Midbrain (tissue), 1 donor: ENCODE measurements at places on chromosomes 5 and 9.

- no peak for DNase-seq
Measured at GRCh38 chr5:137705106-137705505, 30.8 kb downstream of the KLHL3 start.

- no peak for DNase-seq
Measured at GRCh38 chr5:181221105-181221791, 1.8 kb upstream of the TRIM41 start.

DNA sequence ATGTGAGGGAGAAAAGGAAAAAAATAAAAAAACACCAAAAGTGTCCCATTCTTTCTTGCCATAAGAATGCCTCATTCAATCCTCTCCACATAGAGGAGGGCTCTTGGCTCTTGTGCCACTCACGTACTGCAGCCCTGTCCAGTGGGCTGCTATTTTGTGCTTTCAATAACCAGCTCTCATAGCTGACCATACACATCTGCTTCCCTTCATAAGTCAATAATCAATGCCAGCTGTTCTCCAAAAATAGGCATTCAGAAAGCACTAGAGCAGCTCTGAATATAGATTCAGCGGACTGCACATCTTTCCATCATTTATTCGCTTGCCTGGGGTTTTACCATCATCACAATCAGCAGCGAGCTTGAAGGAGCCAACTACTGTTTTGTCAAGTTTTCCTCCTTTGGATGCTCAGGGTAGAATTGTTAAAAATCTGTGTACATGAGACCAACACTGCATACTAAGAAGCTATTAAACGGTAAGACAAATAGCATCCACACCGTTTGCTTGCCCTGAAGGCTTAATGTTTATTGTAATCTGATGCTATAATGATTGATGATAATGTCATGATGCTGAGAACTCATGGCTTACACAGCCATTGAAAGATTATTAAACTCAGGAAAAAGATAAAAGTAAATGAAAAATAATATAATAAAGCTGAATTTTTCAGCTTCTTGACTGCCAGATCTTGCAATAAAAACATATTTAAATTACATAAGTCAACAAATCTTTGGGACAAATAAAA is 80.0 kb downstream of the OXCT1 start:
- DNase-seq: no peak

DNA sequence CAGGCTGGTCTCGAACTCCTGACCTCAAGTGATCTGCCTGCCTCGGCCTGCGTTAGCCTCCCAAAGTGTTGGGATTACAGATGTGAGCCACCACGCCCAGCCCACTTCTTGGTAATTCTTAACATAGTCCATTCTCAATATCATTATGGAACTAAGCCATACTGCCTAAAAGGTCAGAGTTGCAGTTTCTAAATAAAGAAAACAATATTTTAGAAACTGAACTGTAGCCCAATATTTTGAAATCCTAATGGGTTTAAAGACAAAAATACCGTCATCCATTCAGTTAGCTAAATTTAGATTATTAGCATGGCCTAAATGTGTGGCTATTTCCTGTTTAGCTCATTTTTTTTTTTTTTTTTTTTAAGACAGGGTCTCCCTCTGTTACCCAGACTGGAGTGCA is 99.5 kb downstream of the USP20 start:
- DNase-seq: no peak

GRCh38 chr5:14756478-14756877 is 92.0 kb downstream of the OTULIN start:
- DNase-seq: no peak

GRCh38 chr5:91170266-91170665 is 212.9 kb downstream of the ARRDC3 start:
- no peak for DNase-seq

DNA sequence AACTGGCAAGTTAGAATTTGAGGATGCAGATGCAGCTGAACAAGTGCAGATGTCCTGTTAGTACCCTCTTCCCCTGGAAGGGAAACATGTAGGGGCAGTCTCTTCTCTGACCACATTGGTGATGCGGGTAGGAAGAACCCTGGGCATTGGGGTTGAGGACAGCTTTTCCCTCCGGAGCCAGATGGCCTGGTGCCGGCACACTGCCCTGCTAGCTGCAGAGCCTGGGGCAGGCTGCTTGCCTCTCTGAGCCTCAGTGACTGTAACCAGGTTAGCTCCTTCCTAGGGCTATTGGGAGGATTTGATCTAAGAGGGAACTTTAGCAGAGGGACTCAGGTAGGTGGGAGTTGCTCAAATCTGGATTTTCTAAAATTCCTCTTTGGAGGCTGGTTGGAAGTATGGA is 148.4 kb downstream of the HSPA4 start:
- no peak for DNase-seq

DNA sequence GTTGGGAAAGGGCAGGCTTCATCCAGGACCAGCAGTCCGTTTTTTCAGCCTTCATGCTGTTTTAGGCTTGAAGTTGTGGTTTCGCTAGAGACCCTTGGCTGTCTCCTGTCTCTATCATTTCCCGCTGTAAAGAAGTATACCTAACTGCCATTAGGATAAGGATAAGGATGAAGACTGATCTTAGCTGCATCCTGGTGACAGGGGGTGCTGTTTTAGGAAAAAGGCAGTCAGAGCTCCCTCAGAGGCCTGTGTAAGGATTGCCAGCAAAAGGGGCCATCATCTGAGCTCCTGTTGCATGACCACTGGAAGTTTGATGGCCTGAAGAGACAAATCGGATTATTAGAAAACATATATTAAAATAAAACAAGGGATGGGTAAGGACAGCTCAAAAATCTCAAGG is 64.8 kb upstream of the FGF10 start:
- DNase-seq: no peak

DNA sequence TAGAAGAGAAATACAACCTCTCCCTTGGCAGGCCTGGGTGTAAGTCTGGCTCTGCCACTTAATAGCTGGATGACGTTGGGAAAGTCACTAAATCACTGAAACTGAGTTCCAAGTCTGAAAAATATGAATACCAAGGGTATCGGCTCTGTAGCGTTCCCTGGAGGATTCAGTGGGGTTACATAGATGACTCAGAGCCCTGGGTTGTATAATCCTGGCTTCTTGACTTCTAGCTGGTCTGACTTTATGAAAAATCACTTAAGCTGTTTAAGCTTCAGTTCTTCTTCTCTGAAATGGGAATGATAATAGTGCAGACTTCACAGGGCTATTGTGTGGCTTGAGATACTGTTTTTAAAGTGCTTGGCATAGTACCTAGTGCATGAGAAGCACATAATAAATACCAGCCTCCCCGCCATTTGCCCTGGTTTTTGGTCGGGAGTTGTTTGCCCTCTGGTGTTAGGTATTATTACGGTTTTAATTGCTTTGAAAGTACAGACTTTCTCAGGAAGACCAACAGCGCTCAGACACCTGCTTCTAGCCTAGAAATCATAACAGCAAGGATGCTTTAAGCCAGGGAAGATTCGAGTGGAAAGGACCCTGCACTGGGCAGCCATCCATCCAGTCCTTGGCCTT is 43.0 kb downstream of the CYFIP2 start:
- DNase-seq: no peak

GRCh38 chr5:129496421-129496820 is 36.3 kb downstream of the ADAMTS19 start:
- no peak for DNase-seq

- no peak for DNase-seq
Measured at GRCh38 chr5:126961702-126962101, 68.7 kb downstream of the MARCHF3 start.

- no peak for DNase-seq
Measured at GRCh38 chr5:63727583-63727982, 234.7 kb downstream of the HTR1A start.

DNA sequence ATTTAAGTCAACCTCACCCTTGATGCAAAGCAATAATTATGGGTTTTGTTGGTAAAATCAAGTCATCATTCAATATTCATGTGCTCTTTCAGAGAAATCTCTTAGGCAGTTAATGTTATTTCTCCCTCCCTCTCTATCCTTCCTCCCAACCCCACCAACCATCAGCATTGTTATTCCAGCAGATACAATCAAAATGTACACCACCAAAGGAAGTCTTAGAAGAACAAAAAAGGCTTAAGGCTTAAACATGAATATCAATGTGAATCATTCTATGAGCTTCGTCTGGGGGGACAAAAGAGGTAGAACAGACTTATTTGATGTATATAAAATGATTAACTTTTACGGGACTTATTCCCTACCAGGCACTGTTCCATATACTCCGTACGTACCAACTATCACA is 404.4 kb downstream of the ARHGEF28 start:
- DNase-seq: no peak

GRCh38 chr5:78362220-78362619 is 1.8 kb downstream of the SCAMP1 start:
- no peak for DNase-seq

- DNase-seq: no peak
Measured at GRCh38 chr5:64790210-64790609, 21.5 kb downstream of the CWC27 start.

DNA sequence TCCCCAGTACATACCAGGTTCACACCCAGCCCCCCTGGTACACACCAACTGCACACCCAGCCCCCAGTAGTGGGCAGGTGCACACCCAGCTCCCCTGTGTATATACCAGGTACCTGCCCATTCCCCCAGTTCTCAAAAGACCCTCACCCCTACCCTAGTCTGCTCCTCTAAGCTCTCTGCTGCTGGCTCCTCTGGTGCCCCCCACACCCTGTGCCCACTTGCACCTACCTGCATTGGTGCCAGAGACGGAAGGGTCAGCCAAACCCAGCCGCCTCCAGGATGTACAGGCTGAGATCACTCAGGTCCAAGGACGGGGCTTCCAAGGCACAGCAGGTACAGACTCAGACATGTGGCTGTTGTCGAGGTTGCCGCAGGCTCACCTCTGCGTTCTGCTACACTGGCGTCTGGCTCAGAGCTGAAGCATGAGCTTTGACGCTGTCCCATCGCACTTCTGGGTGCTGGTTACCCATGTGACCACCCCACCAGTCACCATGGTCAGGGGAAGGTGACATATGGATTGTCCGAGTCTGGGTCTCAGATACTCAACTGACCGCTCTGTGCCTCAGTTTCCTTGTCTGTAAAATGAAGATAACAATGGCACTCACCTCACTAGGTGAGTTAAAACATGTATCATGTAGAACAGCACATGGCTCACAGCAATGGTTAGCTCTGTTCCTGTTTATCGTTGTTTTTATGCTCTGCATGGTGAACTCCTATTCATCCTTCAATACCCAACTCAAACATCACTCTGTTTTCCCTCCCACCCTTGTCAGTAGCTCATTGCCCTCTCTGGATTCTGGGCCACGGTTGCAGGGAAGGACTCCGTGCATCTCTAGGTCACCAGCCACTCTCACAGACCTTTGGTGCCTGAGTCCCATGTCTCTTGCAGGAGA is 45.3 kb upstream of the SUSD3 start:
- DNase-seq: no peak

DNA sequence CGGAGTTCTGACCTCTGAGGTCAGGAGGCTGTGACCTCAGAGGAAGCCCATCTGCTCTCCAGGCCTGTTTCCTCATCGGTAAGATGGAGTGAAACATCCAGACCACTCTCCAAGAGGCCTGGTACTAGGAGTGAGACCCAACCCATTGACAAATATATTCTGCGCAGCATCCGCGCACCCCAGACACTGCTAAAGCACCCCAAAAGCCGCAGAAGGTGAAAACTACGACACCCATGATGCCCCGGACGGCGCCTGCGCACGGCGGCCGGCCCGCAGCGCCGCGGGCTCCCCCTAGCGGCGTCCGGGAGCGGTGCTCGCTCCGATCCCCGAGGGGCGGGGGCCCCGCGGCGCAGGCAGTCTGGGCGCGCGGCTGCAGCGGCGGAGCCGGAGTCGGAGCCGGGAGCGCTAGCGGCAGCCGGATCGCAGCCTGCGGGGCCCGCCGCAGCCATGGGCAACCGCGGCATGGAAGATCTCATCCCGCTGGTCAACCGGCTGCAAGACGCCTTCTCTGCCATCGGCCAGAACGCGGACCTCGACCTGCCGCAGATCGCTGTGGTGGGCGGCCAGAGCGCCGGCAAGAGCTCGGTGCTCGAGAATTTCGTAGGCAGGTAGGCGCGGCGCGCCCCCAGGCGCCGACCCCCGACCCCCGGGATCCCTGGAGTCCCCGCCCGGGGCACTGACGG is at the start of gene DNM1:
Gene DNM1 (plus strand): TSS at position 356 of the 683 bp plus-strand sequence. CDS start 92 bp downstream, at position 448.
- DNase-seq: peak; percentile 60

- no peak for DNase-seq
Measured at GRCh38 chr9:128625391-128626146, 31.1 kb downstream of the DYNC2I2 start.

GRCh38 chr5:114977979-114978573 is 191.6 kb downstream of the TRIM36 start:
- no peak for DNase-seq

DNA sequence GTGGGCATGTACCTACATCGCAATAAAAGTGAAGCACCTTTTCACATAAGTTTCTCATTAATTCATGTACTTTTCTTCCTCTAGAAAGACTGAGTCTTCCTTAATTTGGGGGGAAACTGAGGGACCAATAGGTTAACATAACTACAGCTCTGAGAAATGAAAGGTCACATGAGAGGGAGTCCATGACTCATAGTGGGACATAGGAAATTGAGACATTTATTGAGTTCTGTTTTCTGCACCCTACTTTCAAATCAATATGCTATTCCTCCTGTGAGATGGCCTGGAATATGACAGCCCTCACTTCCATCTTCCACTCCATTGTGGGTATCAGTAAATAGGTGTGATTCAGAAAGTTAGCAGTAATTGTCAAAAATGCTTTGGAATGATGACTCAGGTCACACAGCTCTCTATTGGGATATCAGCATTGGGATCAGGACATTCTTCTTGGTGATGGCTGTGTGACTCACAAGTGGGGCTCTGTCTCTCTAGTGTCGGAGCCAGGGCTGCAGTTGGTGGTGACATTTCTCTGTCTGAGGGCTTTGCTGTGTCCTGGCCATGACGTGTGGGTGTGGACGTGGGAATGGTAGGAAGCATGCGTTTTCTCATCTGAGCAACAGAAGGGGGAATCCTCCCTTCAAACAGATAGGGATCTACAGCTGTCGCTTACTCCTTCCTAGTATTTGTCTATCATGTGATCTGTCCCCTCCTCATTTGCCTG is 125.0 kb downstream of the TRIO start:
- no peak for DNase-seq

- peak; percentile 33 for DNase-seq
Measured at GRCh38 chr5:172707285-172708182, 63.5 kb downstream of the DUSP1 start.

DNA sequence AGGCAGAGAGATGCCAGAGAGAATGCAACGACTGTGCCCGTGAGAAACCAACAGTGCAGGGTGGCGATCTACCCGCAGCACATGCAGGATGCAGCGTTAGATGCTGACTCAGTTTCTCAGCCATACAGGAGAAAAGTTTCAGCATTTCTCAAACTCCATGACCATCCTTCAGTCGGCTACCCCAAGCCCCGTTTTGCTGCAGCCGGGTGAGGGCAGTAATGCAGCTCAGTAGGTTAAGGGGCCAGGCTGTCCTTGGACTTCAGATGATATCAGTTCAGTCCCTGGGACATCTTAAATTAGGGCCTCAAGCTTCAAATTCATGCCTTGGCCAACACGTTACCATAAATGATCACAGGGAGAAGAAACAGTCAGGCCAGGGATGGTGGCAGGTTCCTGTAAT is 125.5 kb downstream of the PALM2AKAP2 start:
- no peak for DNase-seq
